ENCODE measurements at places on chromosomes 5 and 9.

GRCh38 chr9:2344436-2344835 lies 277.2 kb upstream of the VLDLR start:
- DNase-seq = no peak

- peak; percentile 48 for DNase-seq
Observed at GRCh38 chr5:56669534-56670483, 145.5 kb upstream of the MAP3K1 start.

- DNase-seq = no peak
Observed at GRCh38 chr9:81462801-81463200, 226.5 kb downstream of the TLE1 start.

- DNase-seq = no peak
Observed at GRCh38 chr5:52878656-52879055, 90.9 kb downstream of the ITGA1 start.

Data from CD4-positive, alpha-beta T cell treated with Interleukin-2 at 100 ng/mL for 4 hours (primary cell).